ENCODE measurements at places on chromosomes 3 and 15.

GRCh38 chr3:48928679-48929078, 10.0 kb downstream of the ARIH2 start:
- no peak for DNase-seq

- DNase-seq = no peak
These were observed 25.6 kb downstream of the HACD2 start for GRCh38 chr3:123559040-123559861.

DNA sequence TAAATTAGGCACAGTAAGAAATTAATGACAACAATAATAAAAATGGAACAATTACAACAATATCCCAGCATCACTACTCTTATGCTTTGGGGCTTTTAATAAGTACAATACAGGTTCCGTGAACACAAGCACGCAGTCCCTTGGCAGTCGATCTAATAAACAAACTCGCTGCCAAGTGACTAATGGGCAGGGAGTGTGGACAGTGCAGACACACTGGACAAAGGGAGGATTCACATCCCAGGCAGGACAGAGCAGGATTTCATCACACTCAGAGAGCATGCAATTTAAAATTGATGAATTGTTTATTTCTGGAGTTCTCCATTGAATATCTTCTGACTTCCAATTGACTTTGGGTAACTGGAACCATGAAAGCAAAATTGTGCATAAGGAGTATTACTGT, 524.1 kb upstream of the CFAP20DC start:
- no peak for DNase-seq

GRCh38 chr15:69034352-69034751, 19.9 kb downstream of the NOX5 start:
- DNase-seq = no peak

DNA sequence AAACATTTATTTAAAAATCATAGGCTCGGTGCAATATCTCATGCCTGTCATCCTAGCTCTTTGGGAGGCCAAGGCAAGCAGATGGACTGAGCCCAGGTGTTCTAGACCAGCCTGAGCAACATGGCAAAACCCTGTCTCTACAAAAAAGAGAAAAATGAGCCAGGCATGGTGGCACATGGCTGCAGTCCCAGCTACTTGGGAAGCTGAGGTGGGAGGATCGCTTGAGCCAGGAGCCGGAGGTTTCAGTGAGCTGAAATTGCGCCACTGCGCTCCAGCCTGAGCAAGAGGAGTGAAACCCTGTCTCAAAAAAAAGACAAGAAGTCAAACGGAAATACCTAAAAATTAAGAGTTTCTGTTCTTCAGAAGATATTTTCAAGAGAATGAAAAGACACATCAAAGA, 122.3 kb downstream of the RSL24D1 start:
- DNase-seq = no peak

GRCh38 chr3:125375950-125376679, 990 bp upstream of the ZNF148 start:
- no peak for DNase-seq

- no peak for DNase-seq
These were observed 812.4 kb upstream of the DPPA4 start for GRCh38 chr3:110149763-110150162.
